ENCODE measurements at places on chromosomes 7 and 10. TPM values are rescaled to one million over a fixed set of nuclear protein-coding genes. Genes with fewer than 3 reads are reported as not detected.

- no peak for DNase-seq
Measured at GRCh38 chr10:110181911-110182310, 25.5 kb upstream of the MXI1 start.

DNA sequence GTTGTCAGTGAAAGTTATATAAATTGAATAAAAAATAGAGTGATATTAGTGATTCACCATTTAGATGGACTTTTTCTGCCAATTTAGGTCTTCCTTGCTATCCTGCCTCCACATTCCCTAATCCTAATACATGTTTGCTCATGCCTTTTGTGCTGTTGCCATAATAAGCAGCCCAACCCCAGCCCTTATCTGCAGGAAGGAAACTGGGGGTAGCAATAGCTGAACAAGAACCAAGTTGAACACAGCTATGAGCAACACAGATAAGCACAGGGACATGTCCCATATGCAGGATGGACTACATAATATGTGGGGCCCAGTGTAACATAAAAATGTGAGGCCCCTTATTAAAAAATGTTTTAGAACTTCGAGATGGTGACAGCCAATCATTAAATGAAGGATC, 91.2 kb upstream of the AHR start:
- no peak for DNase-seq

GRCh38 chr7:74466196-74466813, 12.6 kb downstream of the GTF2IRD1 start:
- no peak for DNase-seq

GRCh38 chr7:101817471-101818286, at the start of gene CUX1:
TSS of gene CUX1 (plus strand) at chr7:101817626. CDS start at chr7:101817640, 14 bp downstream.
- no peak for DNase-seq

- no peak for DNase-seq
Measured at GRCh38 chr10:114548662-114549061, 109.4 kb downstream of the ABLIM1 start.

GRCh38 chr7:136078630-136079029, 101.5 kb upstream of the MTPN start:
- DNase-seq = no peak

Gene PLEKHS1
- not detected for total RNA-seq

GRCh38 chr10:89042562-89042961, 52.0 kb downstream of the FAS start:
- no peak for DNase-seq

Gene RBAK
- total RNA-seq = 4.6 TPM

DNA sequence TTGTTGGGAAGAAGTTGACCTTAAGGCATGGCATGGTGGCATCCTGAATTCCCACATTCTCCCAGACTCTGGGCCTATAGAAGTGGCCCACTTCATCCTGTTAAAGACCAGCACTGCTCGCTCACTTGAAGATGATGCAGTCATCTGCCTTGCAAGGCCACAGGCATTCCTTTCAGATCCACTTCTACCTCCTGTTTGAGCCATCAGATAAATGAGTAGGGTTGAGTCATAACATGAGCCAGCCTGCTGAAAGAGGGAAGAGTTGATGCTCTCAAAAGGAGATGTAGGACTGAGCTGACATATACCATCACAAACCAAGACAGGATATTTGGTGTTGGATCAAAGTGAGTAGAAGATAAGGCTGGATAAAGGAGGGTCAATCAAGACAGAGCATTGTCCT, 1.5 kb upstream of the EBLN1 start:
- DNase-seq = no peak

Gene ADGRA1
- 0.19 TPM for total RNA-seq

- DNase-seq = no peak
Measured at GRCh38 chr7:140028311-140028710, 34.4 kb downstream of the PARP12 start.
